ENCODE measurements at places on chromosomes 6 and 20.

DNA sequence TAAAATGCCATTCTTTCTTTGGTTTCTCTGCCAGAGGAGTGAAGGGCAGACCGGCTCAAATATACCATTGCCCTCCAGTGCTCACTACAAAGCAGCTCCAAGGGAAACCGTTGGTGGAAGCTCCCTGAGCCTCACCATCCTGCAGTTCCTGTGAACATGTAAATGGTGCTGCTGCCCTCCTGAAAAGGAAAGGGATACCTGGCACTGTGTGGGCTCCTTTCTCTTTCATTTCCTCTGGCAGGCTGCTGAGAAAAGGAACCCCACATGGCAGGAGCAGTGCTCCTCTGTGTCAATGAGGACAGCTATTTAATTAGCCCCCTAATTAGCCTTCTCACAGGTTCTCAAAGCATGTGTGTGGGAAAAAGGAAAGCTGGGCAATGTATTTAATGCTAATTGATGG lies 142.5 kb downstream of the KLHL32 start:
- no peak for DNase-seq

DNA sequence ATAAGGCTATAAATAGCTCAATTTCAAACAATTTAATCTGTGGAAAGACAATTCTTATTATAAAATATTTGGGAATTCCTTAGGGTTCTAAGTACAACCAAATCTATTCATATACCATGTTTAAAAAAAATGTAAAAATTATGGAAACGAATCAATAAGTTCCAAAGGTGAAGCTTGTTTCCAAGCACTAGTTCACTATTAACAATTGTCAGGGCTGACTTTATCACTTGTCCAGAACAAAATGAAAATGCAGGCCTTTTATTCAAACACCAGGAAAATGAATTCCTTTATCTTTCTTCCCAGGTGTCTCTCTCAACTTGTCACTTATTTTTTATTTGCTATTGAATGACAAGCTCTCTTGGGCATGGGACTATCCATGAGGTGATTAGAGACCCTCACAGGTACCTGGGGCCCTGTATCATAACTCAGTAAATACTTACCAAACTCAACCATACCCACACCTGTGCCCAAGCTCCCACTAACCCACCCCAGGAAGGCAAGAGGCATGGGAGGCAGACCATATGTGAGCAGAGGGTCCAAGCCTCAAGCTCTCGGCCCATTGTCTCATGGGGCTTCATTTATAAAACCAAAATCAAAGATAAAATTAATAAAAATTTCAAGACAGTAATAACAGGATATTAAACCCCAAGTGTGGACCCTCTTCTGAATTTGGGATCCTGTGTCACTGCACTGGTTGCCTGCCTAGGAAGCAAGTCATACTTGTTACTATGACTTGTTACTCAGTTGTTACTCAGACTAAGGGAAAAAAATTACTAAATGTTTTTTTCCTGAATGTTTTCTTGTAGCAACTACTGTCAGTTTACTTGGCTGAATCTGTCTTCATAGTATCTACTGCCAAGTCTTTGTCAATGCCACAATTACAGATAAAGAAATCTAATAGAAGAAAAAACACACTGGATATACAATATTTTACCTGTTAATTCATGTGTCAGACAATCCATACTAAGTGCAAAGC lies 54.7 kb downstream of the PTPRK start:
- DNase-seq = no peak

DNA sequence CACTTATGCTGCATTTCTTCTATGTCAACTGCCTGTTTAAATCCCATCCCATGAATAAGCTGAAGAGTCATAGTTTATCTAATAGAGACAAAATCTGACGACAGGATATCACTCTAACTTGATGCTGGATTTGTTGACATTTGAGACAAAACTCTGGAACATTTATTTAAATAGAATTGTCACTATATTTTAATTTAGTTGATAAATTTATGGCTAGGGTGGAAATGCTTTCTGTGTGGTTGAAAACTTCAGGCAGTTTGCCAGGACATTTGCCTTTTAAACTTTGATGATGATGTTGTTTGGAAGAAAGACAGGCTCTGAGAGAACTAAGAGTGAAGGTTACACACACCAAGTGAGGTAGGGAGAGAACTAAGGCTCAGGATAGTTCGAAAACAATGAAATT lies 68.1 kb downstream of the GJA1 start:
- DNase-seq = no peak

- no peak for DNase-seq
Observed at GRCh38 chr6:168152306-168152963, 73.4 kb upstream of the FRMD1 start.

DNA sequence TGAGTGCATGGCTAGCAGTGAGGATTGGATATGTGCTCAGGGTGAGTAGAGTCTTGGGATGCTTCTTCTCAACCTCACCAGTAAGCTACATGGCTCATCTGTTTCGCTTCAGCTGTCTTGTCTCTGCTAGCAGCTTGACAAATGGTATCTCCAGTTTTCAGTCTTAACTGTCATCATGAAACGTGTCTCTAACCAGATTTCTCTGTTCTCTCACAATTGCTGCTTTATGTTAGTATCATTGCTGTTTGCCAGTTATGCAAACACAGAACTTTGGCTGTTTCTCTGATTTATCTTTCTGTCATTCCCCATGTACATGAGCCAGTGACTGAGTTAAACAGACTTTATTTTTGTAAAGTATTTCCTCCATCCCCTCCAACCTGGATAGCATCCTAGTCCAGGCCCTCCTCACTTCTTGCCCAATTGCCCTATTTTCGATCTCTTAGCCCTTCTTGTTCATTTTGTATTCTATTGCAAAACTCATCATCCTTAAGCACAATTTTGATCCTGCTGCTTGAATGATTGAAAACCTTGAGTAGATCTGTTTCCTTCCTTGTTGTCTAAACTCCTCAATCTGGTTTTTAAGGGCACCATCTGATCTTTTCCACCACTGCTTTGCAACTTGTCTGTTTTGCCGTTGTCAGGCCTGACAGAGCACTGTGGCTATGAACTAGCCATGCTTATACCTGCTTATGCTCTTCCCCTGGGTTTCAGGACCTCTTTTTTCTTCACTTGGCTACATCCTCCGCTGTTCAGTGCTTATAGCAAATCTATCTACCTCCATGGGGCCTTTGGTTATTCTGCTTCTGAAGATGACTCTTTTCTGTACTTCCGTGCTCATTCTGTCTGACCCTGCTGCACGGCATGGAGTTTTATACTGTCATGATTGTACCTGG lies 37.7 kb upstream of the ADIG start:
- DNase-seq = no peak

- DNase-seq = no peak
Observed at GRCh38 chr6:16637635-16638034, 123.6 kb downstream of the ATXN1 start.

GRCh38 chr6:24149296-24149695 lies 23.3 kb downstream of the NRSN1 start:
- no peak for DNase-seq

GRCh38 chr6:165676435-165677068 lies 13.5 kb upstream of the PDE10A start:
- peak; percentile 67 for DNase-seq

DNA sequence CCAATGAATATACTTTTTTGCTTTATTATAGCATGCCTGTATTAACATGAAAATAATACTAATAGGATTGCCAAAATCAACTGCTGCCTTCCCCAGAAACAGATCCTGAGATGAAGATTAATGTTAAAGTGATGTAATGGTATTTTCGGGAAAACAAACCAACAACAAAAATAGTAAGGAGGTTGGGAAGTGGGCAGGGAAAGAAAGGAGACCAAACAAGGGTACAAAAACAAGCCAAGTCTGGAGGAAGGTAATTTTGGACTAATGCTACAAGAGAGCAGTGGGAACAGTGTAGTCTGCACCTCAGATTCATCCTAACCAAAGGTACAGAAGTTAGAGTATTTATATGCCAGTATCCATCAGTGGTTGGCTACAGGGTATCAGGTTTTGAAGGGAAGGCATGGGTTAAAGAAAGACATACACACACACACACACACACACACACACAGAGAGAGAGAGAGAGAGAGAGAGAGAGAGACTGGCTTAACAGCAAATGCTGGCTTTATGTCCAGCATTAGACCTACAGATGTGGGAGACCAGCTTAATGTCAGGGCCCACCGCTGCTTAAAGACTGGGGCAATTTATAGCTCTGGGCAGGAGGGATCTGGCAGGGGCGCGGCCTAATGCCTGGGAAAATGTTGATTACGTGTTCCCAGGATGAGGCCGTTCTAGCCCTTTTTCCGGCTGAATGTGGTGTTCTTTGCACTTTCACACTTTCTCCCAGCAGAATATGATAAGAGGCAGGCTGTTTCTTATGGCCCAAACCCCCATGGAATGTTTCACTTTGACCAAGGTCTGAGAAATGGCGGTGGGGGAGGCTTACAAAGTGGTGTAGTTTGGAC lies 3.8 kb upstream of the SLC17A1 start:
- no peak for DNase-seq

All from MG63 (cell line).